ENCODE measurements at places on chromosomes 5 and 9.

DNA sequence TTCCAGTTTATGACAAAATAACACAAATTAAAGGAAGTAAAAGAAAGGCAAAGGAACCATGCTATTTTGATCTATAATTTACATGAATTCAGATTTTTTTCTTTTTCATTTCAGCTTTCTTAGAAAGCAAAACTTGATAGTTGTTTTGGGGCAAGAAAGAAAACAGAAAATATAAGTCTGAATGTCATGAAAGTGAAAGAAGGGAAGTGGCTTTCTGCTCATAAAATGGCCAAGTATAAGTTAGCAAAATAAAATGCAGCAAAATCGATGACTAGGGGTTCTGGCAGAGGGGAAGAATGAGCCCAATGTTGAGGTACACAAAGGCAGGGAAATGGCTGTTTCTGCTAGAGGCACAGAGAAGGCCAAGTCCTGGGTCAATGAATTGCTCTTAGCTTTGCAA lies 3.0 kb upstream of the IFNW1 start:
- DNase-seq = no peak

DNA sequence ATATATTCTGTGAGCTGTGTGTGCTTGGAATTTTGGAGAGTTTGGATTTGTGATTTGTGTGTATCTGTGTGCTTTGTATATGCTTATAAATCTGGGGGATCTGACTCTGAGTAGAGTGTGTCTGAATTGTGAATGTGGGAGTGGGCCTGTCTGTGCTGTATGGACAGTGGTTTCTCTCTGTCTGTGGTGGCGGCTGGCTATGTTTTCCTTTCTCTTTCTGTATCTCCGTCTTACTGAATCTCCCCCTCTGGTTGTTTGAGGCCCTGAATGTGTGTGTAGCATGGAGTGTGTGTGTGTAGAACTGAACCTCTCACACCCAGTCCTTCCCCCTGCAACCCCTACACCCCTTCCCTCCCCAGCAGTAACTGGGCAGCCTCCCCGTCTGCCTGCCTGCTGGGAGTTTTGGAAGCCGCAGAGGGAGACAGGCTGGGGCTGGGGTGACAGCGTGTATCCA lies 4.7 kb downstream of the CXXC5 start:
- no peak for DNase-seq

DNA sequence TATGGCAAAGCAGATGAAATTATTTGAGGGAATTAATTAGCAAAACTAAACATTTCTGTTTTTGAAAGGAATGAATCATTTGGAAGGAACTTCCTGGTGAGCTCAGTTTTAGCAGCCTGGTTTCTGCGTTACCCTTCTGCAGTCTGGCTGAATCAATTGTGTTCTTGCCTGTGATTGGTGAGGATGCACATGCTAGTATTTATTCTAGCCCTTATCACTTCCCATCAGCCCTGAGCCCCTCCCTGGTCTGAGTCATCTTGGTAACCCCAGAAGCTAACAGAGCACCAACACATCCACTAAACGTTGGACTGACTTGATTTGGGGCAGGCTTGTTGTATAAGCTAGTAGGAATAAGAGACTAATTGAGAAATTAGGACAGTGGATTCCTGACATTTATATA lies 6.6 kb downstream of the TJP2 start:
- no peak for DNase-seq

DNA sequence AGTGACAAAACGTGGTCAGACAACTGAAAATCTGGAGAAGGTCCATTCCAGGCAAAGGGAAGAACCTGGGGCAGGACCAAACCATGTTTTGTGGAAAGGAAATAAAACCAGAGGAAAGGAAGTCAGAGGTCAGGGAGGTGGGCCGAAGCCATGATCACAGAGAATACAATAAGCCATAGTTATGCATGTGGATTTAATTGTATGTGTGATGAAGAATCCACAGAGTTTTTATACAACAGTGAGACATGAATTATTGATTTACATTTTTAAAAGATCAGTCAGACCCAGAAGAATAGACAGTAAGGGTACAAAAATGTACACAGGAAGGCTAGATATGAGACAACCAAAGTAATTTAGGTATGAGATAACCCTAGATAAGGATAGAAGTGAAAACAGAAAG lies 20.8 kb downstream of the TTC33 start:
- DNase-seq = no peak
